SK-MEL-5 (cell line): ENCODE measurements at places on chromosomes 3 and 15.
A peak's percentile ranks its signal among the peaks of the same experiment; 100 is the strongest.

DNA sequence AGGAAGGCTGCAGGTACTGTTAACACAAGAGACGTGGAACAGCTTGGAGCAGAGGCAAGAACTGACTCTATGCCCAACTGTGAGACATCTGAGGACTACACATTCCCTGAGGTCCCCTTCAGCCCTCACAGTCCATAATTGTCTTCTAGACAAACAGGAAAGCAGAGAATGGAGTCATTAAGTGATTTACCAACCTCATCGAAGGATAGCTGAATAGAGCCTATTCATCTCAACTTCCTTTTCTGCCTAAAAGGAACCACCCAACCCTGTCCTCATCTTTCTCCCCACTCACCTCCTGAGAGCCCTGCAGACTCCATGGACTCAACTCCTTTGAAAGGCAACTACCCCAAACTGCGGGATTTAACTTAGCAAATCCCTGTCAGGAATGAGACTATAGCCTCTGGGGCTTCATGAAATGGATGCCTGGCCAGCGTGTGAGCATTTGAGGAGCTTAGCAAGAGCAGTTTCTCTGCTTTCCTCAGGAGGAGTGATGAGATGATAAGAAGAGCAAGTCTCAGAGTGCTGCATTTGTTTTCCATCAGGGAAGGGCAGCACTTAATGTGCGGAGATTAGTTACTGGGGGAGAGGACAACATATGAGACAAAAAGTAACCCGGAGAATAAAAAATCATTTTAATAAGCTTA, 61.5 kb upstream of the FILIP1L start:
- DNase-seq, result peak; percentile 89

DNA sequence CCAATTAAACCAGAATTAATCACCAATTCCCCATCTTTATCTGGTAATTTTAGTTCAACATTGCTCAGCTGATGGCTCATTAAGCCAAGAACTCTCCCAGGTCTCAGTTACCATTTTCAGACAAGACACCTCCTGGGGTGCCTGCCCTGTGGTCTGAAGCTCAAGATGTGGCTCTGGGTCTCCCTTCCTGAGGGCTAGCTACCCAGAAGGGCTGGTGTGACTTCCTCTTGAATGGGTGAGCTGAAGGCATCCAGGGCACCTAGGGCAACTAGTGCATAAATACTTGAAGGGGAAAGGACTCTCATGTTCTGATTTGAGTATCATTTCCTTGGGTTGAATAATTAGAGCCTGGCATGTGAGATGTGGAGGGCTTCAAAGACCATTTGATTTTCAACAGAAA, 6.7 kb upstream of the TM4SF1 start:
- no peak for DNase-seq

- no peak for DNase-seq
Measured at GRCh38 chr3:174358252-174358651, 500.9 kb upstream of the NAALADL2 start.

DNA sequence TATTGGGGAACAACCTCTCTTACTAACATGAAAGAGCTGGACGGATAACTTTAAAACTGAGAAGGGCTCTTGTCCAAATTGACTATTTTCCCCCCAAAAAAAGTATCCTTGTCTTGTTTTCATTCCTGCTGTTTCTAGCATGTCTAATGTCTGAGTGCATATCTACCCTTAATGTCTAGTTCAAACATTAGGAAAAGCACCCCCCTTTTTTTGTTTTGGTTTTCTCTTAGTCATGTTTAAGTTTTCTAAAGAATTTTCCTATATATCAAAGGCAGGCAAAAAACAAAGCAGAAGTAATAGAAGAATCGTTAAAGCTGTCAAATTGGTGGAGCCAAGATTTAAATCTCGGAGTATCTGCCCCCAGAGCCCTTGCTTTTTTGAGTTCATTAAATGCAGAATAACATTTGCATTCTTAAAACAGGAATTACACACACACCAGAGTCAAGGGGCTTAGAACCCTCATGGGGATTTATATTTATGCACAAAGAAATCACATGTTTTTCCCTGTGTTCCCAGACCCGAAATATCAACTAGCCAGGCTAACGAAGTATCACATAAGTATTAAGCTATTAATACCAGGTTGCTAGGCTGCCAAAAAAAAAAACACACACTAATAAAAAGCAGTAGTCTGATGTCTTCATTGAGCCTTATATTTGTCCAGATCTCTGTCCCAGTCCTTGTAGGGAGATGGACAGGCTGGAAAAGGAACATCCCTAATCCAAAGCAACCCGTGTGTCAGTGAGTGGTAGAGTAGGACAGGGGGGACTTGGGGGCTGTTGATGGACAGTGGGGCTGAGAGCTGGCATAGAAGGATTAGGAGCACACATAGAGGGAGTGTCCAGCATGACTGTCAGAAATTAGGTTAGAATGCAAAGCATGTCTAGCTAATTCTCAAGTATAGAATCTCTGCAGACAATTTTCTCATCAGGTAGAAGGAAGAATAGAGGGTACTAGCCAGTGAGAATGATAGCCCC, 103.6 kb upstream of the BFSP2 start:
- DNase-seq, result no peak

- no peak for DNase-seq
Measured at GRCh38 chr15:66819084-66819483, 117.0 kb downstream of the SMAD6 start.

DNA sequence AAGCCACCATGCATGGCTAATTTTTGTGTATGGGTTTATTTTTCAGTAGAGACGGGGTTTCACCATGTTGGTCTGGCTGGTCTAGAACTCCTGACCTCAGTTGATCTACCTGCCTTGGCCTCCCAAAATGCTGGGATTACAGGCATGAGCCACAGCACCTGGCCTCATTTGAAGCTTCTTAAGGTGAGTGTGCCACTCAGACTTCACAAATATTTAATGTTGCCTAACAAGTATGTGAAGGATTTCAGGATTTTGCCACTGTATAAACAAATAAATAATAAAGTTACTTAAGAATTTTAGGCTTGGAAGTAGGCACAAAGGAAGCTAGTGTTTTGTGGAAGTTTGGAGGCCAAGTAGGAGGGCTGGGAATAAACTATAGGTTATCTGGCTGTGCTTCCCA, 73.5 kb downstream of the FGF12 start:
- no peak for DNase-seq

DNA sequence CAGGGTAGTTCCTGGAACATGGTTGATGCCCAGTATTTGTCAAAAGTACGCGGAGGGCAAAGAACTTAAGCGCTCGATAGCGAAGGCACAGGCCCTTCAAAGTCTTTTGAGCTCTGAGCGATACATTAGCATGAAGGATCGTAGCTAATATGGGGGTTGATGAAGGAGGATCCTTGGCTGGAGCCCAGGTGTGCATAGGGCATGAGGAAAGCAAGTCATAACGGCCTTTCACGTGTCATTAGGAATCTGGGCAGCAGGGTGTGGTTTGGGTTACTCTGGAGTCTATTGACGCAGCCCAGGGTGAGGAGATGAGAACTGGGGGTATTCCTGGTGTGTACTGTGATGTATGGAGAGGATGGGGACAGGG, 31.7 kb downstream of the SPINK8 start:
- peak; percentile 40 for DNase-seq

DNA sequence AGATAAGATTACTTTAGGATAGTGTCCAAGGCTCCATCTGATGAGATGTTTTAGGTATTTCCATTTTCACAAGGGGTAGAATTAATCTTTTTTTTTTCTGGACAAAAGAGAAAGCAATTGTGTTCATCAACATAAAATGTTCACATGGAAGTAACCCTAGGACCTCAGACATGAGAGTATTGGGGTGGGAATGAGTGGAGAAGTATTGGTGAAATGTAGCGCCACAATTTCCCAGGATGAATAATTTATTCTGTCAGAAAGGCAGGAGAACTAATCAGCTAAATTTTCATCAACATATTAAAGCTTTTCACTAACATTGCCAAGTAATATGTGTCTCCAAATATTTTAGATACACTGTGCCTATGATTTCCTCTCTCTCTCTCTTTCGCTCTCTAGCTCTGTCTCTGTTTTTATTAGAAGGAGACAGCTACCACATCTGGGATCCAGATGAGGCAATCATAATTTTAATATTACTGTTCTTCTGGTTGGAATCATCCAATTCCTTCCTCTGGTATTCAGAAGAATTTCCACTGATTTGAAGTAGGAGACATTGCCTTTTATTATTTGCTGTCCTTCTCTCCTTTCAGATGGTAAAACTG, 21.6 kb upstream of the ZNF280D start:
- no peak for DNase-seq

DNA sequence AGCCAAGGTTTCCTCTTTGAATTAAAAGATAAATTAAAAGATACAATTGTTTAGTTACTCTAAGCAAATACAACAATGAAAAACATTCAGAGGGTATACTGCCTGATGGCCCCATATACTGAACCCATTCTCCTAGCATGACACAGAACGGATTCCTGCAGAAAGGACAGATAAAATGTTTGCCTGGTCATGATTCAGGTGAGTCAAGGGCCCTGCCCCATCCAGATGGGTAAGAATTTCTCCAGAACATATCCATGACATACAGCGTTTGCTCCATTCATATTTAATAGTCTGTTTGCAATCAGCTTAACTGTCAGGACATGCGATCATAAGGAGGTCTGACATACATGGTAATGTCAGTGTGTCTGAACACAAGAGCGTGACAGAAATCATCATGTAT, 8.6 kb downstream of the TMEM41A start:
- no peak for DNase-seq

DNA sequence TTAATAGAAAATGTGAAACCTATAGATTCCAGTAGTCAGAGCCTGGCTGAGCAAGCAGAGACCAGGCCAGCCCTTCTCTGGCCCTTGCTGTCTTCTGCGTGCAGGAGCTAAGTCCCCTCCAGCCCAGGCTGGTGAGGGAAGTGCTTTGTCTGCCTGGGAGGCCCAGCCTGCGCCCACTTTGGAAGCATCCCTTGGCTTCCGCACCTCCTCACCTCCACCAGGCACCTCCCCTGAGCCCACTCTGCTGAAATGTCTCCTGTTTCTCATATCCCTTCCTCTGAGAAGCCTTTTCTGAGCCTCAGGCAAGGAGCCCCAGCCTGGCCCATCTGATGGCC, 45.3 kb downstream of the ALDH1L1 start:
- DNase-seq, result no peak

DNA sequence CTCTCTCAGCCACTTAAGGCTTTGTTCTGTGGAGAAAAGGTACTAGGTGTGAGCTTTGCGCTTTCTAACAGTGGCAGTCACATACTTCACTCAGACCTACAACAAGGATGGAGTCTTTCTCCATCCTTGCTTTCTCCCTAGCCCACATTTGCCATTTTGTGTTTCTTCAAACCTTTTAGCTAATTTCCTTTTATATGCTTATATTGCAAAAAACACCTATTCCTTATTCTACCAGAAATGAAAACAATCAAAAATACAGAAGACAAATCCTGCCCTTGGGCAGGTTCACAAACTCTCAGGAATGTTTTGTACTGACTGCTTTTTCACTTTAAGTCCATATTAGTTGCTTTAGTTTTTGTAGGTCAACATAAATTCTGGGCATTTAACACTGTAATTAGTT, 914.2 kb downstream of the SQOR start:
- no peak for DNase-seq

DNA sequence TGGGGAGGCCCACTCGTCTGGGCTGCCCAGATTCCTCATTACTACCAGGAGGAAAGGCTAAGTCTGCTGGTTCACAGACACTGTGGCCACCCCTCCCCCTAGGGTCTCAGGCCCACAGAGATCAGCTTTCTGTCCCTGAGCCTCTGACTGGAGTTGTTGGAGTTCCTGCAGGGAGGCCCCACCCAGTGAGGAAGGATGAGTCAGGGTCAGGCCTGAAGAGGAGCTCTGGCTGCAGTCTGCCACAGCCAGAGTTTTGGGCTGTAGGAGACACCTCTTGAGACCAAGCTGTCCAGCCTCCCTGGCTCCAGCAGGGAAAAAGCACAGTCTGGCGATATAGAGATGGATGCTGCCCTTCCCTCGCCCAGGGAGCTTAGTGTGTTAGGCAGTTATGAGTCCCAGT, 720.9 kb upstream of the SEMA6D start:
- no peak for DNase-seq

GRCh38 chr3:152817400-152817799, 17.5 kb upstream of the P2RY1 start:
- no peak for DNase-seq

DNA sequence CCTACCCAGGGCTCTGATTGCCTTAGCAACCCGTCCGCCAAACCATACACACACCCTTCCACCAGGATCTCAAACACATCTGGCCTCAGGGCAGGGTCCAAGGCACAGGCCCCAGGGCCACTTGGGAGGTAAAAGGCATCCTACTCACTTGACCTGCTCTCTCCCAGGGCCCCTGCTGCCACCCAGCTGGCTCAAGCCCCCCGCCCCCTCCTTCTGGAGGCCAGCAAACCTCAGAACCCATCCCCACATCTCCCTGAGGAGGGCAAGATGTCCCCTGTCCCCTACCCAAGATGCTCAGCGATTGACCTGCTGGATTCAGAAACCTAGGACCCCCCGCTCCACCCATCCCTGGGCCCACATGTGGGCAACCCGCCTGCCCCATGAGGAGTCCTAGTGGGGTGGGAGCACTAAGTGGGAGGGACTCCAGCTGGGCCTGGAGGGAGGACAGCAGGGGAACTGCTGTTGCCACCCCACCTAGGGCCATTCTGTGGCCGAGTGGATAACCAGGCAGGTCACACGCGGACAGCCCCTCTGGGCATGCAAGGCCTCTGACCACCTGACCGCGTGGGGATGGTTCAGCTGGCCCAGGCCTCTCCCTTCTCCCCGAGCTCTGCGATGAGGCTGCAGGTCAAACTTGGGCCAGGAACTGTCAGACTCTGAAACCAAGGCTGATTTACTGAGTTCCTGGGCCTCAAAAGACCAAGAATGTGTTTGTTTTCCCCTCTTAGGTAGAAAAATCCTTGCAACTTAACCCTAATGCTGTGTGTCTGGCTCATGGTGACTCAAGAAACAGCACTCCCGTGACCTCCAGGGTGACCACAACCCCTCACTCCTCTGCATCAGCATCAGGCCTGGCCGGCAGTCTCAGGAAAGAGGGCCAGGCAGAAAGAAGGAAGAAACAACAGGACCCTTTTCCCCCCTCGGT, 4.2 kb downstream of the MFGE8 start:
- DNase-seq, result no peak

GRCh38 chr3:127097481-127097880, 95.5 kb upstream of the PRR23E start:
- no peak for DNase-seq

- no peak for DNase-seq
Measured at GRCh38 chr15:80800067-80800466, 20.9 kb downstream of the CEMIP start.
